Activated naive CD8-positive, alpha-beta T cell treated with anti-CD3 and anti-CD28 coated beads for 36 hours (primary cell): ENCODE measurements at places on chromosomes 2 and 18. TPM values are rescaled to one million over a fixed set of nuclear protein-coding genes. Genes with fewer than 3 reads are reported as not detected.

GPR45 gene
- total RNA-seq = not detected

UGT1A10 gene
- not detected for total RNA-seq

EFEMP1 gene
- not detected for total RNA-seq

GRCh38 chr2:100995309-100996075 is 6.6 kb upstream of the RPL31 start:
- DNase-seq = no peak
- no peak overlapping the region for H3K27ac ChIP-seq
- no peaks in the 10 kb centered on the region for H3K27me3 ChIP-seq
- no peaks in the 10 kb centered on the region for H3K36me3 ChIP-seq
- peaks cover 2% of the 10 kb centered on the region for H3K4me1 ChIP-seq

DNA sequence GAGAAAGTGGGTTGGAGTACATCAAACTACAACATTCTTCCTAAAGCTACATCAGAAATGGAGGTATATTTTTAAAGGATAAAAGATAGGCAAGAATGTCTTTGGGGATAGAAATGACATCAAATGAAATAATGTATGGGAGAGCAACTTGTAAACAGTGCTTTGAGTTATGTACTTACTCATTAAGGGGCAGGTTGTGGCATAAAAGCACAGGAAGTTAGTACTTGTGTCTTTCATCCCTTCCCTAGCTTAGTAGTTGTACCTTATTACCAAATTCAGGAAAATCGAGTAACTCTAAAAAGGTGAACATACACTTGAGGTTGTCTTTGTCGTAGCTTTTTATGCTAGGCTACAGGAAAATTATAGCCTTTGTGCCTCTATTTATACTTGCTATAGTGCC is 28.9 kb downstream of the PPP1CB start:
- no peak overlapping the region for H3K4me3 ChIP-seq
- DNase-seq = no peak
- no peak overlapping the region for H3K27ac ChIP-seq
- H3K4me1 ChIP-seq = peaks cover 18% of the 10 kb centered on the region
- H3K27me3 ChIP-seq = no peaks in the 10 kb centered on the region

GRCh38 chr18:12093520-12094257 is at the start of gene ANKRD62:
ANKRD62 (plus strand) TSS chr18:12093843; CDS start chr18:12094018, 175 bp downstream.
- H3K27me3 ChIP-seq = peaks cover 9% of the 10 kb centered on the region
- no peak within 1 kb of the TSS for H3K4me3 ChIP-seq
- no peak for DNase-seq
- H3K36me3 ChIP-seq = no peaks in the 10 kb centered on the region
- no peak within 1 kb of the TSS for H3K27ac ChIP-seq

DNA sequence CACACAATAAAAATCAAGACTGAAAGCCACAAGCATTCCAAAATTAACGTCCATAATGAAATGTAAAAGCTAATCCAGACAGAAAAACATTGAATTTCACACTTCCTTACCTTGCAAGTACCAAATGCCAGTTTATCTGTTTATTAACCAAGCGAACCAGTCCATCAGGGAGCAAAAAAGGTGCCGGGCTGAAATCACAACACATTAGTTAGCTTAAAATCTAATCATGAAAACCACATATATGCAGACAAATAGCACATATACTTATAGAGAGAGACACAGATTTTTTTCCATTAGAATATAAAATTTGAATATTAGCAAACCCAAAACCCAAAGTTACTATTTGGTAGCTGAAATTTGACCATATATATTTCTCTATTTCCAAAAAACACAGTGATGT is 7.2 kb downstream of the NBAS start:
- H3K27me3 ChIP-seq = no peaks in the 10 kb centered on the region
- peaks cover 7% of the 10 kb centered on the region for H3K36me3 ChIP-seq
- H3K4me3 ChIP-seq = no peak overlapping the region

- no peak overlapping the region for H3K4me3 ChIP-seq
- H3K27me3 ChIP-seq = peaks cover 4% of the 10 kb centered on the region
- no peak for DNase-seq
- H3K36me3 ChIP-seq = no peaks in the 10 kb centered on the region
Observed at GRCh38 chr2:11695576-11695975, 25.6 kb upstream of the NTSR2 start.
